ENCODE measurements at places on chromosomes 4 and X.

DNA sequence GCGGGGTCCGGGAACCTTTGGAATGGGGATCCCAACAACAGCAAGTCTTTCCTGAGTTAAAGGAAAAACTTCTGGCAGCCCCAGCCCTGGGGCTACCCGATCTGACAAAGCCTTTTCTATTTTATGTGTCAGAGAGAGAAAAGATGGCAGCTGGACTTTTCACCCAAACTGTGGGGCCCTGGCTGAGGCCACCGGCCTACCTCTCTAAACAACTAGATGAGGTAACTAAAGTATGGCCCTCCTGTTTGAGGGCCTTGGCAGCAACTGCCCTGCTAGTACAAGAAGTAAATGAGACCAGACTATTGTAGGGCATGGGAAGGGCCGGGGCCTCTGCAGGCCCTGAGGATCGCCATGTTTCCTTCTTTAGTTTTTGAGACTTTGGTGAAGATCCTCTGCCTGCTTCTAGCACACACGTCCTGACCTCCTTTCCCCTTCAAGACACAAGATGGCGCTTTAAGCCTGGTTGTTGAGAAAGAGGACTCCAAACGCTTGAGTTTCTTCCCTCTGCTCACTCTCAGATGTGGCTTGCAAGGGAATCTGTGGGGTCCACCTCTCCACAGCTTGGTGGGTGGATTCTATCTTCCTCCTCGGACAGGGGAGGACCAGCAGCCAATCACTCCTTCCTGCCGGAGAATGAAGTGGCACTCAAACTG is 18.5 kb upstream of the DRD5 start:
- DNase-seq = peak; percentile 59

- no peak for DNase-seq
These were observed 86.9 kb downstream of the RELL1 start for GRCh38 chr4:37599092-37599790.

- no peak for DNase-seq
These were observed 102.7 kb upstream of the ZNF827 start for GRCh38 chr4:146041139-146042004.

GRCh38 chr4:84574069-84574720 is 8.7 kb upstream of the CDS1 start:
- DNase-seq = no peak

DNA sequence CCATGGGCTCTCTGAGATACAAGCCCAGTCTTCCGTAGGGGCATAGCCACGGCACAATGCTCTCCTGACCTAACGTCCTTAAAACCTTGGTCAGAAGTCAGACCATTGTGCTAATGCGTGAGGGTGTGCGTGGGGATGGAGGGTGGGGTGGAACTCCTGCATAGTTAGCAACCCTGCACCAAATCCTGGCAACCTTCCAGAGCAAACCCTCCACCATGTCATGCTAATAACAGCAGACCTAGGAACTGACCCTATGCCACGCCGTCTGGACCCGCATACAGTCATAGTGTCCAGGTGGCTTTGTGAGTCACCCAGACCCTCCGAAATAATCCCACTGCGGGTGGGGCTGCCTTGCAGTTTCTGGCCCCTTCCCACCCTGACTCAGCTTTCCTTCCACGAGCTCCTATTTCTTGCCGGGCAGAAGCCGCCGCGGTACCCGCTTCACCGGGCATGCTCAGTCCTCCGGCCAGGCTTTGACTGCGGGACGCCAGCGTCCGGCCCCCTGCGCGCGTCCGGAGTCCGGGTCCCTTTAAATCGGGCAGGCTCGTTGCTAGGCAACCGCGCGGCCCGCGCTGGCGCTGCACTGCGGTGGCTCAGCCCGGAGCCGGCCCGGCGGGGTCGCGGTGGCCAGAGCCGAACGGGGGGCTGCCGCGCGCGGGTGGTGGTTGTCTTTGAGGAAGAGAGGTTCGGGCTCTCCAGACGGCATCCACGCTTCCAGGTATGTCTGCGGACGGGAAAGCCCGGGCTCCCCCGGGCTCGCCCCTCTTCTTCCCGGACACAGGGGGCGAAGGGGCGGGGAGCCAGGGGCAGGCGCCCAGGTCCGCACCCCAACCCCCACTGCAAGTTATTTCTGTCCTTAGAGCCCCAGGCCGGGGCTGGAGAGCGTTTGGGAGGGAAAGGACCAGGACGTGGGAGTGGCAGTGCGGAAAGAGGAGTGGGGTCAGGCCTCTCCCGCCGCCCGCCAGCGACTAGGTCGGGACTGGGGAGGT is at the start of gene CCDC160:
TSS of gene CCDC160 (plus strand) at position 557 of the 989 bp plus-strand sequence. CDS start 7,619 bp downstream, outside the sequence.
- no peak for DNase-seq

All from hematopoietic multipotent progenitor cell (in vitro differentiated cells).